ENCODE measurements at places on chromosomes 13 and 19. TPM values are rescaled to one million over a fixed set of nuclear protein-coding genes. Genes with fewer than 3 reads are reported as not detected.

DNA sequence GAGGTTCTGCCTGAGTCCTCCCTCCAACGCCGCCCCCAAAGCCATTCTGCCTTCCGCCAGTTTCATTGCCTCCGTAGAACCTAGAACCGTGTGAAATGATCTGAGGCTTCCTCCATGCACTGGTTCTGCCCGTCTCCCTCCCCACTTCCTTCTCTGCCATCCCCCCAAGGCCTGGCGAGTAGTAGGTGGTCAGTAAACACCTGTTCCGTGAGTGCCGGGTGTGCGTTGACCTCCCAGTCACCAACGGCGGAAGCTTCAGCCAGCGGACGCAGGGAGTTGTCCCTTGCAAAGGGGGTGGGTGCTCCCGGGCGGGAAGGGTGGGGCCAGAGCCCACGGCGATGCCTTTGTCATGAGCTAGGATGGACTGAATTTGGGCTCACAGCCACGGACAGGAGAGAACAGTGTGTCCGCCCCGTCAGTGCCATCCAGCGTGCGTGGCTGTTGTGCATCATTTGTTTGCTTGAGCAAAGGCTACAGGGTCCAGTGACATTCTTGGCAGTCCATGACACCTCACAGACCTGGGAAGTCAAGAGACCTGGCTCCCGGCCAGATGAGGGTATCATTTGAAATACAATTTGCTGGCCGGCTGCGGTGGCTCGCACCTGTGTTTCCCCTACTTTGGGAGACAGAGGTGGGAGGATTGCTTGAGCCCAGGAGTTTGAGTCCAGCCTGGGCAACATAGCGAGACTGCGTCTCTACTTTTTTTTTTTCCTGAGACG, 43.1 kb downstream of the NFIC start:
- DNase-seq, result no peak

DNA sequence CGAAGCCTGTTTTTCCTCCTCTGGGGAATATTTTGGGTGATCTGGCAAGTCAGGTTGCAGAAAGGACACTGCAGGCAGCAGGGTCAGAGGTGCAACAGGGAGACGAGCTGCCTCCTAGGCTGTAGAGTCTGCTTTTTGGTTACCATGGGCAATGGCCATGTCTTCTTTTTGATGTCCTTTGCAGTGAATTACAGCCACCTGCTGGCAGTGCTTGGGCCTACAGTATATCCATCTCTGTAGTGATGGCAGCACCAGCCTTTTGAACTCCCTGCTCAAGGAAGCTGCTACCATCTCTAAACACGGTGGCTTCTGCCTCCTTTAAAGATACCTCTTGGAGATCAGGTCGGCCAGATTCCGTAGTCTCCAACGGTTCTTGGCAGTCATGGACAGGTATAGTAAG, 73.9 kb downstream of the WTIP start:
- no peak for DNase-seq

GRCh38 chr13:106521095-106521799, 14.2 kb downstream of the EFNB2 start:
- no peak for DNase-seq

GRCh38 chr19:9128171-9128570, 1.4 kb upstream of the OR7G3 start:
- no peak for DNase-seq

DNA sequence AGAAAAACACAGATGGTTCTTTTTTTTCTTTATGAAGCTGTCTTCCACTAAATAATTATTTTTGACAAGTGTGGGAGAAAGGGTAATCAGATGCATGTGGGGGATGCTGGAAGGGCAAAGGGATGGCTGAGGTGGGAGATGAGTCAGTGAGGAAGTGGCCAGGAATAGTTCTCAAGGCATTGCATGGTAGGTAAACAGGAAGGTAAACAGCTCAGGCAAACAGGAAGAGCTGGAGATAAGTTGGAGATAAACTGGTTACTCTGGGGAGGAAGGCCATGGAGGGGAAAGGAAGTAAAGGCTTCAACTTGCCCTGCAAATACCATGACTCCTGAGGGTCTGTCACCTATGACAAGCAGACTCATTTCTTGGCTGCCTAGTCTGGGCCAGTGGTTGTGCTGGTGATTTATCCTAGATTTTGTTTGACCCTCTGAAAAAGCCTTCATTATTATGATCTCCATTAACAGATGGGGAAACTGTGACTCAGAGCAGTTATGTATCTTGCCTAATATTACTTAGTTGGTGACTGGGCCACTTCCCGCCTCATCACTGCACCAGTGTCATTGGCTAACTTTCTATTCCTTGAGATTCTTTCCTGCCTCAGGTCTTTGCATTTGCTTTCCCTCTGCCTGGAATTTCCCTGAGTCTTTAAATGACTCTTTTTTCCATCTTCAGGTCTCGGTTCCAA, 17.1 kb downstream of the ACTL9 start:
- no peak for DNase-seq

DNA sequence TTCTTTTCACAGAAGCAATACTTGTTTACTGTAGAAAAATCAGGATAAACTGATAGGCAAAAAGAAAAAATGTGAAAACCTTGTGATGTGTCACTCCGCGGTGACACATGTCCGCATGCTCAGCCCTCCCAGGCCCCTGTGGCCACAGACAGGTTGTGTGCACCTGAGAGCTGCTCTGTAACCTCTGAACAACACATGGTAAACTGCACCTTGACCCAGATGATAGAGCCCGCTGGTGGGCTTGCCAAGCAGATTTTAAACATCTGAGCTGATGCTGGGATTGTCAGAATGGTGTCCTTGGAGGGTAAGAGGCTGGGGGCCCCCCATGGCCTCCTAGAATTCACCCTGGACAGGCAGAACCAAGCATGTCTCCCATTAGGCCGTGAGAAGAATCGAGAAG, 33.8 kb downstream of the DHRS12 start:
- no peak for DNase-seq

CEACAM8 gene
- 0.32 TPM for total RNA-seq

ZNF560 gene
- not detected for total RNA-seq

KCNN4 gene
- 36.2 TPM for total RNA-seq

Measured in mucosa of descending colon (tissue), 3 donors.